Cortex of kidney (tissue), 1 donor: ENCODE measurements at places on chromosomes 7 and 10.

GRCh38 chr7:22174574-22174953, 182.4 kb downstream of the RAPGEF5 start:
- no peak for DNase-seq

DNA sequence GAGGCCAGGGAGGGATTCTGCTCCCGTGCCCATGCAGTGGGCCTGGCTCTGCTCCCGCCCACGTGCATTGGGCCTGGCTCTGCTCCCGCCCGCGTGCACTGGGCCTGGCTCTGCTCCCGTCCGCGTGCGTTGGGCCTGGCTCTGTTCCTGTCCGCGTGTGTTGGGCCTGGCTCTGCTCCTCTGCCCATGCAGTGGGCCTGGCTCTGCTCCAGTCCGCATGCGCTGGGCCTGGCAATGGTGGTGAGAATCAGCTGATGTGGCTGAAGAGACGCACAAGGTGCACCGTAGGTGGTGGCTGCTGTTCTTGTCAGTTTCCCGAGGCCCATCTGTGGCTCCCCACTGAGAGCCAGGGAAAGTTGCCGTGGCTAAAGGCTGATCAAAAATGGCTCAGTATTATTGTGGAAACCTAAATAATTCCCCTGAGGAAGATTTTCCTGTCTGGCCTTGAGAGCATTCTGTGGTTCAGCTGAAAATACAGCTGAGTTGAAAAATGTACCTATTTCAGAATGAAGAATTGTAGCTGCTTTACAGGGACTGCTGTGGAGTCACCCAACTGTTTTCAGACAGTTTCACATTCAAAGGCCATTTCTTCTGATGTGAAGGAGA, 572.4 kb downstream of the GLRX3 start:
- DNase-seq, result no peak

DNA sequence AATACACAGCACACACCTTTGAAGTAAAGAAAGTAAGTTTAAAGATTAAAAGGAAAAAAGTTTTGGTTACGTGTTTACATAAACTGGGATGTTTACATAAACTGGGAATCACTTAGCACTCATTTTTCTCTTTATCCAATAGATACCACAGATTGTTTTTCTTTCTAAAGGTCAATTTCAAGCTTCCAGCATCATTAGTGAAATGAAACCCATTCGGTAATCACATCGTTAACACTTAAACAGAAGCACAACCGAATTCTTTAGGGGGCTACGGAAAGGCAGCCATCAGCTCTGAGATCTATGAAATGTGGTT, 1.1 kb downstream of the ODAD2 start:
- no peak for DNase-seq

DNA sequence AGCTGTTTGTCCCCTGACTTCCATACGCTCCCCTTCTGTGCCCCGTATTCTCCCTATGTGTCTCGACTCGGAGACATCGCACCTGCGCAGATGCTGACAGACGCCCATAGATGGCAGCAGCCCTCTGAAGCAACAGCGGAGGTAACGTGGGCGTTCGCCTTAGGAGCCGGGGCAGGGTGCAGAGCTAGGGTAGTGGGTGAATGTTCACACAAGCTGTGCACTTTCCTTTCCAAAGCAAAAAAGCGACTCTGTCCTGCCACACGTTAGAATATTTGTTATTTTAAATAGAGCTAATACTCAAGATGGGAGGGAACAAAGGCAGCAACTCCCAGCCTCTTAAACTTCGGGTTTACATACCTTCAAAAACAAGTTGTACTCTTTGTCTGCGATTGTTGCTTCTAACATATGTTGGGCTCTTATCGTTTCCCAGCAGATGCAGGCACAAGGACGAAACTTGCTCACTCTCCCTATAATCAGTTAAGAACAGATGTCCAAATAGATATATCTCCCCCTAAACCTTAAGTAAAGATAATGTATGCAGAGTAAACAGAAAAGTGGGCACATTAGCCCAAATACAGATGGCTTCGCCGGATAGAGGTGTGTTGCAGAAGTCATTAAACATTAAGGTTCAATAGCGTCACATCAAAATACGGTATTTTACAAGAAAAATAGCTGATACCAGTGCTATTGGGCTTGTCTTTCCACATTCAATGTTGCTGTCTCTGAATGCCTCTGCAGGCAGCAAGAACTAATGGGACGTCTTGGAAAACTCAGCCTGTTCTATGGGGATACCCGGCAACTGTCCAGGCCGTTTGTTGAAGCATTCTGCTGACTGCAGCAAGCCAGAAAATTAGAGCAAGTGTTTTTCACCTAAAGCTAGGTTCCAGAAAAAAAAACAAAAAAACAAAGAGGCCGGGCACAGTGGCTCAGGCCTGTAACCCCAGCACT, 340.3 kb upstream of the PRKCQ start:
- DNase-seq, result no peak

- DNase-seq, result no peak
Observed at GRCh38 chr10:107544706-107545520, 380.4 kb upstream of the SORCS1 start.

DNA sequence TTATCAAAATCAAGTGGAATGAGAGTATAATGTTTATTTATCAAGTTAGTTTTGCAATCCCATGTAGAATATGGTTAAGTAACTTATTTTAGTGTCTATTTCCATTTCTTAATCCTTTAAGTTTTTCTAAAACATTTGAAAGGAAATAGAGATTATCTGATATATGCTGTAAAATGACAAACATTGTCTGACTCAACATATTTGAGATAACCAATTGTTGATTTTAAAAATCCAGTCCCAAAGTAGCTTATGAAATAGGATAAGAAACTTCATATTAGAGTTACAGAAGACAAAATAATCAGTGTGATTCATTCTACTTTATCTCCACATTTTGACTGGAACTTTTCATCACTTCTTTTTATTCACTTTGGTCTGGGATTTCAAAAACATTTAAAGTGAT, 38.7 kb upstream of the CDK1 start:
- DNase-seq, result no peak

GRCh38 chr7:110336423-110336822, 754.5 kb upstream of the LRRN3 start:
- no peak for DNase-seq

DNA sequence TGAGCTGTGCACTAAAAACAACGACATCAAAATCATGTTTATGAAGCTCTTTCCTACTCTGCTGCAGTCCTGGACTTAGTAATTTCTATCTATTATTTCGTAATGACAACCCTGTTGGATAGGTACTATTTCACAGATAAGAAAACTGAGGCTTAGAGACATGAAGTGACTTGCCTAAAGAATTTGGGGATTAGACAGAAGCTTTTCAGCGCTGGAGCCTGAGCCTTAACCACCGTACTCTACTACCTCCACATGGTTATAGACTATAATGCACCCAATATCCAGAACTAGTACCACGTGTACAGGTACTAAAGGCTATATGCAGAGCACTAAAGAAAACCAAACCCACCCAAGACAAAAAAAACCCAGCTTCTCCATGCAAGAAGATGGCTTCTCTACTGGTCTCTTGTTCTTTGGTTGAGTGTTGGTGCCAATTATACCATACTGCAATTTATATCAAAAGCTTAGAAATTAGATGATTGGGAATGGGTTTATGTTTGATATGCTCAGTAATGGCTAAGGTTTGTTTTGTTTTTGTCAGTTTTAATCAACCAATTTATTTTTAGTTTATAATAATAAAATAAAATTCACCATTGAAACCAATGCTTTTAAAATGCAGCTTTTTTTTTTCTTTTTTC, 6.5 kb upstream of the SNX10 start:
- DNase-seq, result no peak

DNA sequence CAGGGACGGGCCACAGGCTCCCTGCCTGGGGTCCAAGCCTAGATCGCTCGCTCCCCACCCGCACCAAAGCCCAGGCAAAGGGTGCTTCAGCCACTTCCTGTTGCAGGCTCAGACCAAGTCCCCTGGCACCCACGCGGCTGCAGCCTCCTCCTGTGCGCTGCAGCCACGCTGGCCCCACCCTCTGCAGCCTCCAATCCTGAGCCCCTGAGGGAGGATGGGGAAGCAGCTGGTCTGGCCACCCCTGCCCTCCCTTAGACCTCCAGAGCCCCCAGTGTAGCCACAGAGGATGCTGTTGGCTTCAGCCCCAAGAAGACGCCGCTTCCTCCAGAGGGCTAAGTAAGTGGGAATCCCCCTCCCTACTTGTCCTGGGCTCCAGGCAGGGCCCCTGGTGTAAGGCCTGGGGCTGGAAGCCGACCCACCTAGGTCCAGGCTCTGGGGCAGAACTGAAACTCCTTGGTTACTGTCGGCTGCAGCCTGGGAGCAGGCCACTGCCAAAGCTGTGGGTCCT, 9.4 kb downstream of the LIMK1 start:
- no peak for DNase-seq

DNA sequence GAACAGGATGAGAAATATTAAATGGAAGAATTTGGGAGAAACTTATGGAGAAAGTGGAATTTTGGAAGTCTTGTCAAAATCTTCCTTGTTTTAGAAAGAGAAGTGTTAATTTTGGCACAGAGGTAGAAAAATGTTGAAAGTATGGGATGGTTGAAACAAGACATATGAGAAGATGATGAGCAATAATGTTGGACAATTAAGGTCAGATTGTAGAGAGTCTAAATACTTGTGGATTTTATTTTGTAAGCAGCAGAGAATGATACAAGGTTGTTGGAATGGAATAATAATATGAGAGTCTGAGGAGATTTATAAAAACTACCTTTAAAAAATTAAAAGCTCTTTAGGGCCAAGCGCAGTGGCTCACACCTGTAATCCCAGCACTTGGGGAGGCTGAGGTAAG, 34.6 kb downstream of the PHTF2 start:
- no peak for DNase-seq
